HepG2 (cell line): ENCODE measurements at places on chromosomes 13 and 19.

- DNase-seq: no peak
- no peaks in the 10 kb centered on the region for H3K4me1 ChIP-seq
- no peaks in the 10 kb centered on the region for H3K36me3 ChIP-seq
- no peak overlapping the region for H3K27ac ChIP-seq
Observed at GRCh38 chr13:37594550-37594949, 4.0 kb downstream of the POSTN start.

DNA sequence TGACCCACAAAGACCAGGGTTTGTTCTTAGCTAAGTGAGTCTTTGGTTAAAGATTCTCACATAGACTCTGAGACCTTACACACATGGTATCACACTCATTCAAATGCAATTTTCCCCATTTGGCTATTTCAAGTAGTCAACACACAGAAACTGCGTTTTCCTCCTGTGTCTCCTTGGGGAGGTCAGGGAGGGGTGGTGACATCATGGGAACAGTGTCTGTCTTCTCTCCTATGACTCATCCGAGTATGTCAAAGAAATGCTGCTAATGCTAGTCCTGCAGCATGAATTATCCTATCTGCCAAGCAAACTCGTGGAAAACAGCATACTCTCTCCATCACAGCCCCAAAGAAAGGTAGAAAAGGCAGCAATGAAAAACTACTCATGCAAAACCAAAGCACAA, 100.2 kb downstream of the ENOX1 start:
- H3K27ac ChIP-seq: no peak overlapping the region
- H3K36me3 ChIP-seq: no peaks in the 10 kb centered on the region

GRCh38 chr13:34777089-34777913, 164.8 kb upstream of the NBEA start:
- no peaks in the 10 kb centered on the region for H3K36me3 ChIP-seq
- no peak overlapping the region for H3K27ac ChIP-seq
- H3K4me1 ChIP-seq: no peaks in the 10 kb centered on the region
- no peaks in the 10 kb centered on the region for H3K27me3 ChIP-seq
- H3K4me3 ChIP-seq: no peak overlapping the region
- DNase-seq: no peak

DNA sequence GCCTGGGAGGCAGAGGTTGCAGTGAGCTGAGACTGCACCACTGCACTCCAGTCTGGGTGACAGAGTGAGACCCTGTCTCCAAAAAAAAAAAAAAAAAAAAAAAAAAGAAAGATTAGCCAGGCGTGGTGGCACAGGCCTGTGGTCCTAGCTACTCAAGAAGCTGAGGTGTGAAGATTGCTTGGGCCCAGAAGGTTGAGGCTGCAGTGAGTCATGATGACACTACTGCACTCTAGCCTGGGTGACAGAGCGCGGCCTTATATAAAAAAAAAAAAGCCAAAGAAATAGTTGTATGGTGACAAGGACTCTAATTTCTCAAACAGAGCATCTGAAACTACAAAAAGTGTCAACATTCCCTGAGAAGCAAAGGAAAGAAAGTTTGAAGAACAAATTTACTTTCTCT, 3.4 kb downstream of the PBX4 start:
- H3K4me1 ChIP-seq: peaks cover 21% of the 10 kb centered on the region
- H3K36me3 ChIP-seq: no peaks in the 10 kb centered on the region
- peaks cover 3% of the 10 kb centered on the region; the same call in 1 of the 3 replicates for H3K27me3 ChIP-seq
- no peak overlapping the region for H3K27ac ChIP-seq

DNA sequence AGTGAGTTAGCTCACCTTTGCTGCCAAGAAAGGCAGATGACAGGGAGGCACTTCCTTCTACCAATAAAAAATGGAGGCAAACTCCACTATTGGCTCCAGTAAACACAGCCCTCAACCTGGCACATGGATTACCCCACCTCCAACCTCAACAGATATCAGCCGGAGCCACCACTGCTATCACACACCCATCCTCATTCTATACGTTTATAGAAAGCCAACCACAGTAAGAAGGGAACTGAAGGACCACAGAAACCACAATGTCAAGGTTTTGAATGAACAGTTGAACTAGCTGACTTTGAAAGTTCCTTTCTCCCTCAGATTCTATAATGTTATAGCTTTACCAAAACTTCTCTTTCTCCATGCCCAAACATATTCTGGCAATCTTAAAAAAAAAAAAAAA, 526.2 kb downstream of the UQCRFS1 start:
- H3K36me3 ChIP-seq: no peaks in the 10 kb centered on the region
- H3K27me3 ChIP-seq: no peaks in the 10 kb centered on the region
- no peaks in the 10 kb centered on the region for H3K4me1 ChIP-seq
- no peak for DNase-seq

DNA sequence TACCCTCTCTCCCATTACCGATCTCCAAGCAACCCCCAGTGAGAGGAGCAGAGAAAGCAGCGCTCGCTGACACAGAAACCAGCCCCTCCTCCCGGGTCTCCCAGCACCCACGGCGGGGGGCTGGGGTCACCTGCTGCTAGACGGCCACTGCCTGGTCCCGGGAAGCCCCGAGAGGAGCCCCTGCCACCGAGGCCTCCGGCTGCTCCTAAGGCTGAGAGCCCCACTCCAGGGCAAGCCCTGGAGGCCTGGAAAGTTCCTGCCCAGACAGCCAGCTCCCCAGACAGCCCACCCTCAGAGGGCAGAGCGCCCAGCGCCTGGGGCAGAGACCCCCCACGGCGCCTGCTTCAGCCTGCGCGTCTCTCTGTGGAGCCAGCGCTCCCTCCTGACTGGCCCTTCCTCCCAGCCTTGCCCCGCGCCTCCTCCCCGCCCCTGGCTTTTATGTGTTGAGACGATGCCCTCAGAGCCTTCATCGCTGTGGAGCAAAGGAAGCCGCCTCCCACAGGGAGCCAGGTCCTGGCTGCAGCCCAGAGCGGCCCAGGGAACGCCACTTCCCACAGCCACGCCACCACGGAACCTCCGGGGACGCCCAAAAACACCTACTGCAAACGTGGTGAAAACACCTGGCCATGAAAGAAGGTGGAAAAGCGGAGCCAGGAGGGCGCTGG, 51.1 kb downstream of the MLLT1 start:
- H3K4me1 ChIP-seq: peaks cover 26% of the 10 kb centered on the region
- H3K36me3 ChIP-seq: peaks cover 44% of the 10 kb centered on the region; the same call in 2 of the 3 replicates
- H3K27me3 ChIP-seq: no peaks in the 10 kb centered on the region
- DNase-seq: no peak
- H3K27ac ChIP-seq: no peak overlapping the region

DNA sequence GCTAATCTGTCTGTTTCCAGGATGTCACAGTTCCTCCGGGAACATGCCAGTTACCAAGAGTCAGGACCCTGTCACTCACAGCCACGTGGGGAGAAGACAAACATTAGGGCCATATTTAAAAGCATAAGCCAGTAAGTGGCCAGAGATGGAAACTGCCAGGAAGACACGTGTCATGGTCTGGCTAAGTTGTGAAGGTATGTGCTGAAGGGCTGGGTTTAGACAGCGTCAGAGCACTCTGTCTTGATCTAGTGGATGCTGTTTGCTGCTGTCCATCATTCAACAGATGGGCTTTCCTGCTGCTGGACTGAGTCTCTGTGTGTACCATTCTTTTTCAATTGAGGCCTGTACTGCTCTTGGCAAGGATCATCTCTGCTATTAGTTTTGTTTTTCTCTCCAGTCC, 128.6 kb downstream of the HS6ST3 start:
- no peak overlapping the region for H3K27ac ChIP-seq
- DNase-seq: no peak
- H3K4me1 ChIP-seq: no peaks in the 10 kb centered on the region
- no peak overlapping the region for H3K4me3 ChIP-seq
- no peaks in the 10 kb centered on the region for H3K36me3 ChIP-seq

DNA sequence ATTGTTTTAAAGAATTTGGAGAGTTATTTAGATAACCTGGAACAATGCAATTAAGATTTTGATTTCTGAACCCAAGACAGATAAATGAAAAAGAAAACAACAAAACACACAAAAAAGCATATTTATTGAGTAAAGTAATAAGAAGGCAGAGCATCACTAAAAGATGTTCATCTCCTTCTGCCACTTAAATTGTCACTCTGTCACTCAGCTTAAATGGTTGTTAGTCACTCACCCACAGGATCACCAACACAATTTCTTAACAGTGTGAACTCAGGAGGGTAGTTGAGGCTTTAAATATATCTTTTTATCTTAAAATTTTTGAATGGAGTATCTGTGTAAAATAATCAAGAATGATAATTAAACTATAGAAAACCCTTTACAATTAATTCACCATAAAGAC, 1215.5 kb upstream of the PCDH20 start:
- no peak overlapping the region for H3K4me3 ChIP-seq
- no peaks in the 10 kb centered on the region for H3K27me3 ChIP-seq
- no peaks in the 10 kb centered on the region for H3K36me3 ChIP-seq
- H3K27ac ChIP-seq: no peak overlapping the region
- DNase-seq: no peak
- H3K4me1 ChIP-seq: no peaks in the 10 kb centered on the region

GRCh38 chr19:33437393-33437820, 63.9 kb downstream of the CEBPG start:
- 0 out of 3 replicates have a peak, but pooled peaks cover 3% of the 10 kb centered on the region for H3K36me3 ChIP-seq
- peaks cover 7% of the 10 kb centered on the region; the same call in 1 of the 2 replicates for H3K4me1 ChIP-seq
- no peak overlapping the region for H3K4me3 ChIP-seq
- H3K27me3 ChIP-seq: no peaks in the 10 kb centered on the region
- H3K27ac ChIP-seq: no peak overlapping the region
- no peak for DNase-seq

DNA sequence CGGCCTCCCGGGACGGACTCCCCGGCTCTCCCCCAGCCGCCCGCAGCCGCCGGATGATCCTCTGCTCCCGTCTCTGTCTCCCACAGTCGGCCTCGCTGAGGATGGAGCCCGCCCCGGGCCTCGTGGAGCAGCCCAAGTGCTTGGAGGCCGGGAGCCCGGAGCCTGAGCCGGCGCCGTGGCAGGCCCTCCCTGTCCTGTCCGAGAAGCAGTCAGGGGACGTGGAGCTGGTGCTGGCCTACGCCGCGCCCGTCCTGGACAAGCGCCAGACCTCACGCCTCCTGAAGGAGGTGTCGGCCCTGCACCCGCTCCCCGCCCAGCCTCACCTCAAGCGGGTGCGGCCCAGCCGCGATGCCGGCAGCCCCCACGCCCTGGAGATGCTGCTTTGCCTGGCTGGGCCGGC, 6.8 kb downstream of the ADAT3 start:
- no peak overlapping the region for H3K27ac ChIP-seq
- no peaks in the 10 kb centered on the region; the same call in 1 of the 2 replicates for H3K27me3 ChIP-seq
- no peak overlapping the region for H3K4me3 ChIP-seq
- H3K36me3 ChIP-seq: peaks cover 22% of the 10 kb centered on the region; the same call in 2 of the 3 replicates
- H3K4me1 ChIP-seq: peaks cover 26% of the 10 kb centered on the region

DNA sequence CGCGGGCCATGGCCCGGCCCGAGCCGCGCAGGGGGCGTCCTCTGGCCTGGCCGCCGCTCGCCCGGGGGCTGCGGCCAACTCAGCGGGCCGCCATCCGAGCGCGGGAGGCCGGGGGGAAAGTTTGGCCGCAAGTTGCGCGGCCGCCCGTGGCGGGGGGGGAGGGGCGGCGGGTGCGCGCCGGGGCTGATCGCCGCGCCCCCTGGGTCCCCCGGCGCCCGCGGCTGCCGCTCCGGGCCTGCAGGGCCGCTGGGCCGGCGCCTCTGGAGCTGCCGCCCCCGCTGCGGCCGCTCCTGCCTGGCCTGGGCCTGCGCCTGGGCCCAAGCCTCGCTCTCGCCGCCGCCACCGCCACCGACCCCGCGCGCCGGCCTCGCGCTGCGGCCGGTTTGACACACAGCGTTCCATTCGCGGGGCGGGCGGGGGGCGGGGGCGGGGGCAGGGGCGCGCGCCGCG, at the start of gene NR2F6:
Gene NR2F6, minus strand, starts transcription at position 385 of the 450 bp plus-strand sequence. CDS start 699 bp downstream, outside the sequence.
- H3K36me3 ChIP-seq: no peaks in the 10 kb centered on the region
- peak within 1 kb of the TSS; percentile 95 for H3K27ac ChIP-seq
- peak within 1 kb of the TSS; percentile 92 for H3K4me3 ChIP-seq
- H3K4me1 ChIP-seq: peaks cover 72% of the 10 kb centered on the region
- H3K27me3 ChIP-seq: no peaks in the 10 kb centered on the region

- no peak overlapping the region for H3K27ac ChIP-seq
- no peak overlapping the region for H3K4me3 ChIP-seq
- no peaks in the 10 kb centered on the region for H3K27me3 ChIP-seq
Observed at GRCh38 chr13:88153353-88153752, 482.2 kb downstream of the SLITRK5 start.

GRCh38 chr13:37869756-37870488, at the start of gene TRPC4:
TRPC4 (minus strand) TSS chr13:37869772; CDS start chr13:37783333, 86,439 bp downstream.
- no peak within 1 kb of the TSS for H3K4me3 ChIP-seq
- peaks cover 23% of the 10 kb centered on the region; the same call in 2 of the 3 replicates for H3K27me3 ChIP-seq
- no peaks in the 10 kb centered on the region for H3K4me1 ChIP-seq
- DNase-seq: peak; percentile 12
- no peaks in the 10 kb centered on the region for H3K36me3 ChIP-seq

GRCh38 chr13:90197722-90198121, 1149.8 kb upstream of the MIR17HG start:
- no peak overlapping the region for H3K4me3 ChIP-seq
- DNase-seq: no peak
- H3K36me3 ChIP-seq: no peaks in the 10 kb centered on the region
- H3K27ac ChIP-seq: no peak overlapping the region
- no peaks in the 10 kb centered on the region for H3K4me1 ChIP-seq

DNA sequence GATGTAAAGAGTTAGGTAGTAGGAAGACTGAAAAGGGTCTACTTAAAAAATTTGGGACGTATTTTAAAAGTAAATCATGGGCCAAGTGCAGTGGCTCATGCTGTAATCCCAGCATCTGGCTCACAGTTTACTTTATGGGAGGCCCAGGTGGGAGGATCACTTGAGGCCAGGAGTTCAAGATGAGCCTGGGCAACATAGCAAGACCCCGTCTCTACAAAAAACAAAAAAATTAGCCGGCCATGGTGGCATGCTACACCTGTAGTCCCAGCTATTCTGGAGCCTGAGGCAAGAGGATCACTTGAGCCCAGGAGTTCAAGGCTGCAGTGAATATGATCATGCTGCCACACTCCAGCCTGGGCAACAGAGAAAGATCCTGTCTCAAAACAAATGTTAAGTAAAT, 23.0 kb downstream of the UTP14C start:
- H3K27ac ChIP-seq: no peak overlapping the region
- no peaks in the 10 kb centered on the region for H3K27me3 ChIP-seq
- H3K36me3 ChIP-seq: no peaks in the 10 kb centered on the region

- no peaks in the 10 kb centered on the region for H3K4me1 ChIP-seq
- H3K4me3 ChIP-seq: no peak overlapping the region
- H3K27ac ChIP-seq: no peak overlapping the region
- H3K27me3 ChIP-seq: no peaks in the 10 kb centered on the region
- no peaks in the 10 kb centered on the region for H3K36me3 ChIP-seq
- no peak for DNase-seq
Observed at GRCh38 chr13:37617173-37617572, 18.6 kb upstream of the POSTN start.

- no peak overlapping the region for H3K4me3 ChIP-seq
- H3K36me3 ChIP-seq: no peaks in the 10 kb centered on the region
- H3K4me1 ChIP-seq: peaks cover 12% of the 10 kb centered on the region
- no peak for DNase-seq
- peaks cover 10% of the 10 kb centered on the region; the same call in 1 of the 3 replicates for H3K27me3 ChIP-seq
Observed at GRCh38 chr13:112154301-112155060, 87.5 kb downstream of the SOX1 start.
